Activated naive CD8-positive, alpha-beta T cell treated with anti-CD3 and anti-CD28 coated beads, Interleukin-2, amount 50 U/mL, for 24 hours (primary cell): ENCODE measurements at places on chromosomes 13 and 19.

- no peaks in the 10 kb centered on the region for H3K27me3 ChIP-seq
- peak overlapping the region; percentile 88 for H3K27ac ChIP-seq
- peaks cover 49% of the 10 kb centered on the region for H3K36me3 ChIP-seq
- H3K4me3 ChIP-seq, result no peak overlapping the region
These were observed 8.9 kb downstream of the ATG4D start for GRCh38 chr19:10552510-10553053.

DNA sequence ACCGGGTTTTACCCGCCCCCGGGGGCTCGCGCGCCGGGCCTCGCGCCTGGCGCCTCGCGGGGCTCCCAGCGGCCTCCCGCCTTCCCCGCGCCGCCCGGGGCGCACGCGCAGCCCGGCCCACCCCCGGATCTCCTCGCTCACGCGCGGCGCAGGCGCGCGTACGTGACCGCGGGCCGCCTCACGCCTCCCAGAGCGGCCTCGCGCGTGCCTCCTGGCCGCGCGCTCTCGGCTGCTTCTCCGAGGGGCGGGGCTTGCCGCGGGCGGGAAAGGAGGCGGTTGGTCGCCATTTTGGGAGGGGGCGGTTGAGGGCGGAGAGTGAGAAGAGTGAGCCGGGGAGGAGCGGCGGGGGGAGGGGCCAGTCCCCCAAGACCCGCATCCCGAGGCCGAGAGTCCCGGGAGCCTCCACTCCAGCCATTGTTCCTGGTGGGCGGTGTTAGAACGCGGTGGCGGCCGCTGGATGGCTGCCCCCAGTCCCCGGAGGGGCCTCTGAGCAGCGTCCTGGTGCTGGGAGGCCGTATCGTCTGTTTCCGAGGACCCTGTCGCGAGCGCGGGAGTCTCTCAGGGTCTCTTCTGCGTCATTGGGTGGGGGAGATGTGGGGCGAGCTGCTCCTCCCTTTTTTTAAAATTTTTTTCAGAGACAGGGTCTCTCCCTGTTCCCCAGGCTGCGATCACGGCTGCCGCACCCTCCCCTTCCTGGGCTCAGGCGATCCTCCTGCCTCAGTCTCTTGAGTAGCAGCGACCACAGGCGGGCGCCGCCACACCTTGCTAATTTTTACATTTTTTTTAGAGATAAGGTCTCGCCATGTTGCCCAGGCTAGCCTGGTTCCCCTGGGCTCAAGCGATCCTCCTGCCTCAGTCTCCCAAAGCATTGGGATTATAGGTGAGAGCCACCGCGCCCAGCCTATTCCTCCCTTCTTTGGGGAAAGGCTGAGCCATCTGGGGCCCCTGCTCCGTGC lies at the start of gene ZNF541:
ZNF541 (minus strand) TSS at position 78 of the 956 bp plus-strand sequence. CDS start 17,292 bp downstream, outside the sequence.
- H3K27ac ChIP-seq, result peak within 1 kb of the TSS; percentile 28
- peaks cover 2% of the 10 kb centered on the region for H3K36me3 ChIP-seq
- peaks cover 26% of the 10 kb centered on the region for H3K4me1 ChIP-seq
- H3K4me3 ChIP-seq, result no peak within 1 kb of the TSS
- H3K27me3 ChIP-seq, result peaks cover 11% of the 10 kb centered on the region

- H3K27ac ChIP-seq, result no peak overlapping the region
- H3K4me1 ChIP-seq, result no peaks in the 10 kb centered on the region
- H3K4me3 ChIP-seq, result no peak overlapping the region
These were observed 15.3 kb upstream of the MAP1S start for GRCh38 chr19:17703824-17704463.

DNA sequence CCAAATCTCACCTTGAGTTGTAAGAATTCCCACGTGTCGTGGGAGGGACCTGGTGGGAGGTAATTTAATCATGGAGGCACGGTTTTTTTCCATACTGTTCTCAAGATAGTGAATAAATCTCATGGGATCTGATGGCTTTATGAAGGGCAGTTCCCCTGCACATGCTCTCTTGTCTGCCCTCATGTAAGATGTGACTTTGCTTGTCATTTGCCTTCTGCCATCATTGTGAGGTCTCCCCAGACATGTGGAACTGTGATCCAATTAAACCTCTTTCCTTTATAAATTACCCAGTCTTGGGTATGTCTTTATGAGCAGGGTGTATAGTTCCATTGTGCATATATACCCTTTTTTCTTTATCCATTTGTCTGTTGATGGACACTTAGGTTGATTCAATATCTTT lies 13.1 kb downstream of the SCEL start:
- no peak overlapping the region for H3K27ac ChIP-seq
- H3K4me3 ChIP-seq, result no peak overlapping the region
- no peaks in the 10 kb centered on the region for H3K36me3 ChIP-seq
- no peaks in the 10 kb centered on the region for H3K4me1 ChIP-seq
- DNase-seq, result no peak

GRCh38 chr19:14632286-14632685 lies 42.4 kb downstream of the ADGRE3 start:
- DNase-seq, result no peak
- no peak overlapping the region for H3K27ac ChIP-seq
- H3K36me3 ChIP-seq, result no peaks in the 10 kb centered on the region
- H3K4me3 ChIP-seq, result no peak overlapping the region
